ENCODE measurements at places on chromosomes 6 and 20.
A peak's percentile ranks its signal among the peaks of the same experiment; 100 is the strongest.

DNA sequence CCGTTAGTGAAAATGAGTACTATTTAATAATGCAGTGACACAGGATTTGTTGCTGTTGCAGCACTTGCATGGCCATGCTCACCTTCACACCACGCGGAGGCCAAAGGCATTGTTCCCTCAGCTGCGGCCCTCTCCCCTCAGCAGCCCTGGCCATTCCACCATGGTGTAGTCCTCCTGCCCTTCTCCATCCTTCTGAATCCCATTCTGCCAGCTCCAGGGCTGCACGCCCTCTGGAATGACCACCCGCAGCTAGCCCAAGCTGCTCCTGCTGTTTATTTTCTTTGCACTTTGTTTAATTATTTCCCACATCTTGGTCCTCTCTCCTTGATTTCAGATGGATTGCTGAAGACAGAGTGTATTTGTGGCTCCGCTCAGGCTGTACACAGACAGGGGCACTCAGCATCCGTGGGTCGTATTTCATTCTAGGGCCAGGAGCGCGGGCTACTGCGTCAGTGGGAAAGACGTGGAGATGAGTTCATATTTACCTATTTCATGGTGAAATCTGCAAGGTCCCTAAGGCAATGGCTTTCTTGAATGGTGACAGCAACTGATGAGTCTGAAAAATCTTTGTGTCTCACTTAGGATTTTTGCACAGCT is 81.4 kb upstream of the DUSP22 start:
- no peak for DNase-seq

DNA sequence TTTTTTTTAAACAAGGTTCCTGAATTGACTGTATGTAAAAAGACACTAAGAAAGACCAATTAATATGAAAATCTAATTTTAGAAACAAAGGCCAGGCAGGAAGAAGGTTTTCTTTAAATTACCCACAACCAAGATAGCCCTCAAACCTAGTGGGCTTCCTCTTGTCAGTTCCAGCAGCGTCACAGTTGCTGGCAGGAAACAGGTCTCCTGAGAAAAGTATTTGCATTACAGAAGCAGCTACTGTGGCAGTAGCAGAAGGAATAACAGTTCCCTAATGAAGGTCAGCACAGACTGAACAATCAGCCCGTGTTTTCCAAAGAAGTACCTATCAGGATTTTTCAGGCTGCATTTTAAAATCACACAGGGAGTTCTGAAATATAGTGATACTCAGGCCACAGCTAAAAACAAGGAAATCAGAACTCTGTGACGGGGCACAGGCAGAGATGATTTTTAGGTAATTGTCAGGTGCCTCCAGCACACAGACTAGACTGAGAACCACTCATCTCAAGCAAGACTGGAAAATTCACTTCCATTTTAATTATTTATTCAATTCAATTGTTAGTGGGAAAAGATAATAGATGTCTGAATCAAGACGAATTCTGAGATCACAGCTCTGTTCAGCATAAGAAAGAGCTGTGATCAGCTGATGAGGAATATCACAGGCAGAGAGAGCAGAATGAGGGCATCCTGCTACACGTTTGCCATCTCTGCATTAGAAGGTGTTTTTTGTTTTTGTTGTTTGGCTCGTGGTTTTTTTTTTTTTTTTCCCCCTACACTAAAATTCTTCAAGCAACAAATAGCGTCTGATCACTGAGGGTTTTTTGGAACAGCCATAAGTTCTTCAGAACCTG is 230.5 kb upstream of the KHDRBS2 start:
- no peak for DNase-seq

- peak; percentile 54 for DNase-seq
These were observed 671 bp downstream of the E2F1 start for GRCh38 chr20:33685328-33686099.

DNA sequence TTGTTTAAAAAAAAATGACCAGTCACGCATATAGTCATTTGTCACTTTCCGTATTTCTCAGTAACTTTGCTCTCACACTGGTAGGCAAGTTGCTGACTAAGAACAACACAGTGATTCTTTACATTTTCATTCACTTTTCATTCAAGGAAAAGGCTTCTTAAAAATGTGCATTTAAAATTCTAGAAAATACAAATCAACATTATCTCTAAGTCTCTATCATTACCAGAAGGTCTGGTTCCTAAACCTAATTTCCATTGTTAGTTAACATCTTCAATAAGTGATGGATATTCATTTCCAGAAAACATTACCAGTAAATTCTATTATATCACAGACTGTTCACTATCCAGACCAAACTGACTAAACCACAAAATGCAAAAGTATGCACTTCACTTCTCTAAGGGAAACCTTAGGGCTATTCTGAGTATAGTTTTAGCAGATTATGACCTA is 115.3 kb downstream of the AHI1 start:
- DNase-seq, result no peak

GRCh38 chr6:56685994-56686393 is 43.3 kb upstream of the DST start:
- no peak for DNase-seq

DNA sequence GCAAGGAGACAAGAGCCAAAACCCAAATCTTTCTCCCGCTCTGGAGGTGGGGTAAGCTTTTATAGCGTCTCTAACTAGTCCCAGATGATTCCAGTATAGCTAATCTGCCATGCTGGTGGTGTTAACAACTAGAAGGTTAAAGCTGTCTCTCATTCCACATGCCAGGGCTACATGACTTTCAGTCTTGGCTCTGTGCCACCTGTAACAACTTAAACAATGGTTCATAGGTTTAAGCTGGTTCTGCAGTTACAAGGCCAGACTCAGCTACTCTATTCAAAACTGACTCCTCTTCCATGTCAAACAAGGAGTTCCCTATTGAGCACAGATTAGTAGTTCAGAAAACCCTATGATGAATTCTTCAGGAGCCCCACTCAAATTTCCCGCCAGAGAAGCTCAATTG is 128.9 kb downstream of the ELOVL4 start:
- no peak for DNase-seq

GRCh38 chr6:169806701-169807100 is 55.3 kb downstream of the ERMARD start:
- no peak for DNase-seq

GRCh38 chr6:137365707-137366437 is 128.3 kb downstream of the OLIG3 start:
- DNase-seq, result no peak

- DNase-seq, result no peak
These were observed 45.7 kb downstream of the RAMACL start for GRCh38 chr6:166540631-166541331.

GRCh38 chr20:25418776-25419175 is 11.3 kb downstream of the GINS1 start:
- DNase-seq, result no peak

DNA sequence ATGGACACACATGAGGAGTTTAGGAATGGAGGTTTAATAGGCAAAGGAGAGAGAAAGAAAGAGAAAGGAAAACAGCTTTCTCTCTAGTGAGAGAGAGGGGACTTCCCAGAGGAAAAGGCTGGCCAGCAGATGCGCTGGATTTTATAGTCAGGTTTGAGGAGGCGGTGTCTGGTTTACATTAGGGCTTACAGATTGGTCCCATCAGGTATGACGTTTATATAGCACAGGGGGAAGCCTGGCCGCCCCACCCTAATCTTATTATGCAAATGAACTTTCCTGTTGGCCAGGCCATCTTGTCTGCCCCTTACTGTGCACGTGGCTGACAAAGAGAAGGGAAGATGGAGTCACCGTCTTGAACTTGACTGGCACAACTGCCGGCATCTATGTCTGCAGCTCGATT is 86.6 kb upstream of the QKI start:
- DNase-seq, result no peak

DNA sequence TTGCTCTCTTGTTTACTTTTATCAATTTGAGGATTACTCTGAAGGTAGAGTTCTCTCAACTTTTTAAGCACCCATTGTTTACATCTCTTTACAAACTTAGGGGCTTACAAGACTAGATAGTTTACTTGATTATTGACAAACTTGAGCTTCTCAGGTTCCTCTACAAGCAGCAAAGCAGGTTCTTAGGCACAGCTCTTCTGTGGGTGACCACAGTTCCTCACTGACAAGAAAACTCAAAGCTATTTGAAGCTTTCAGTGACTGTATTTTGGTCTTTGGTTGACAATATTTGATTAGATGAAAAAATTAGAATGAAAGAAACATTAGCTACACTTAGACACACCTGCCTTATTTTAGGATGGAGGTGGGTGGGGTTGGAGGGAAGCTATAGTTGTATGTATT is 327.3 kb upstream of the RUNX2 start:
- DNase-seq, result no peak

- no peak for DNase-seq
These were observed 50.9 kb downstream of the KCNS1 start for GRCh38 chr20:45049904-45050471.

GRCh38 chr6:157487110-157487773 is 106.3 kb downstream of the ZDHHC14 start:
- no peak for DNase-seq

DNA sequence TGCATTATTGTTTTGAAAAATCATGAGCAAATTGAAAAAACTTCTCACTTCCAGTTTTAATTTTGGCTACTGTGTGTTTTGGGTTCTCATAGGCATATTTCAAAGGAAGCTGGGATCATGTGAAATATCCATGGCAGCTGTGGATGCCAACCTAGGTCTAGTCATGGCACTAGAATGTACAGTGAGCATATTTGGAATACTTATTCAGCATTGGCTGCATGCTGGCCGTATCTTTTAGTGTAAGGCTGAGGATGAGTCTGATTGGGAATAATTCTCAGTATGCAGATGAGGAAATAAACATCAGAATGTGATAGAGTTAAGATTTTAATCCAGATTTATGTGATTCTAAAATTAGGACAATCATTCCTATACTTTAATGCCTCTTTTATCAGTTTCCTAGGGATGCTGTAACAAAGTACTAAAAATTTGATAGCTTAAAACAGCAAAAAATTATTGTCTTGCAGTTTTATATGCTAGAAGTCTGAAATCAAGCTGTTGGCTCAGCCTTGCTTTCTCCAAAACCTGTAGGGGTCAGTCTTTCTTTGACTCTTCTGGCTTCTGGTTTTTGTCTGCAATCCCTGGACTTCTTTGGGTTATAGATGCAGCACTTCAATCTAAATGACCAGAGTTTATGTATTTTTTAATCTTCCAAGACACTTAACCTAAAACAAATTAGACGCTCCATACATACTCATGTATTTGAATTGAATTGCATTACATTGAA is 37.7 kb upstream of the DEFB112 start:
- DNase-seq, result no peak

- DNase-seq, result no peak
These were observed 77.5 kb upstream of the GATA5 start for GRCh38 chr20:62553136-62553837.

DNA sequence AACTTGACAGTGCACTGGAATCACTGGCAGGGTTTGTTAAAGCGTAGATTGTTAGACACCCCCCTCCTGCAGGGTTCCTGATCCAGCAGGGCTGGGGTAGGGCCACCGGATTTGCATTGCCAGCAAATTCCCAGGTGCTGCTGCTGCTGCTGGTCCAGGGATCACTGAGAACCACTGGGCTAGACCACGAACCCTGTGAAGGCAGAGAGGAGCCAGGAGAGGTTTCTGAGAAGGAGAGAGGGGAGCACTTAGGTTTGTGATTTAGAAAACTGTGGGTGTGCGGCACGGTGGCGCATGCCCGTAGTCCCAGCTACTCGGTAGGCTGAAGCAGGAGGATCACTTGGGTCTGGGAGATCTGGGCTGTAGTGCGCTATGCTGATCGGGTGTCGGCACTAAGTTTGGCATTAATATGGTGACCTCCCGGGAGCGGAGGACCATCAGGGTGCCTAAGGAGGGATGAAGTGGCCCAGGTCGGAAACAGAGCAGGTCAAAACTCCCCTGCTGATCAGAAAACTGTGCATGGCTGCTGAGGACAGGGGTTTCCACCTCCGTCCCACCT is 53.6 kb upstream of the FAM83D start:
- no peak for DNase-seq
